T-cell (primary cell): ENCODE measurements at places on chromosomes 4 and X. TPM values are rescaled to one million over a fixed set of nuclear protein-coding genes. Genes with fewer than 3 reads are reported as not detected.
A peak's percentile ranks its signal among the peaks of the same experiment; 100 is the strongest.

GRCh38 chrX:31521941-31522340 lies 450.1 kb upstream of the FTHL17 start:
- no peak overlapping the region for H3K27ac ChIP-seq
- no peaks in the 10 kb centered on the region for H3K4me1 ChIP-seq
- no peaks in the 10 kb centered on the region for H3K27me3 ChIP-seq
- H3K4me3 ChIP-seq, result no peak overlapping the region

The DCAF4L1 gene
- 0.41 TPM for total RNA-seq

The SPANXN3 gene
- not detected for total RNA-seq

DNA sequence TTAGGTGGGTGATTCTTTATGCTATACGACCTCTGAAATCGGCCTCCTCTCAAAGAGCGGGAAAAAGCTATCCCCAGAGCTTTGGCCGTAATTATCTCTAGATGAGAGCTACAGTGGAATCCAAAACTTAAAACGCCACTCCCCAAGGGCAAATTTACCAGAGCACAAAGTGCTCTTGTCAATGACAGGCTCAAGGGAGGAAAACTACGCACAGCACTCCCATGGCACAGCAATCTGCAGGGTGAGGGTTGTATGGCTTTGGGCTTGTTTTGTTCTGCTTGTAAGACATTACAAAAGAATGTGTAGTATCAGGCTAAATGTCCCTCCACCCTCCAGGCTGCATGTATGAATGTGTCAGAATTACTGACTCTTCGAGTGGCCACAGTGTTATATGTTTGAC lies 44.0 kb downstream of the ARHGEF6 start:
- H3K4me3 ChIP-seq, result no peak overlapping the region
- no peaks in the 10 kb centered on the region for H3K36me3 ChIP-seq
- no peak overlapping the region for H3K27ac ChIP-seq
- peaks cover 3% of the 10 kb centered on the region for H3K4me1 ChIP-seq
- DNase-seq, result no peak
- H3K27me3 ChIP-seq, result no peaks in the 10 kb centered on the region

The NLRP2B gene
- not detected for total RNA-seq

- no peak for DNase-seq
- no peaks in the 10 kb centered on the region for H3K4me1 ChIP-seq
- H3K4me3 ChIP-seq, result no peak overlapping the region
- no peak overlapping the region for H3K27ac ChIP-seq
- no peaks in the 10 kb centered on the region for H3K36me3 ChIP-seq
Observed at GRCh38 chr4:80655662-80656061, 320.1 kb downstream of the CFAP299 start.

- DNase-seq, result no peak
- peak overlapping the region; percentile 44 for H3K27ac ChIP-seq
- H3K27me3 ChIP-seq, result no peaks in the 10 kb centered on the region
- peak overlapping the region; percentile 92 for H3K4me3 ChIP-seq
- H3K4me1 ChIP-seq, result peaks cover 3% of the 10 kb centered on the region
- no peaks in the 10 kb centered on the region for H3K36me3 ChIP-seq
Observed at GRCh38 chr4:39528061-39528465, 824 bp upstream of the UGDH start.

GRCh38 chr4:2537011-2537830 lies 774 bp downstream of the FAM193A start:
- peaks cover 36% of the 10 kb centered on the region for H3K4me1 ChIP-seq
- peak; percentile 34 for DNase-seq
- peaks cover 2% of the 10 kb centered on the region for H3K27me3 ChIP-seq
- H3K4me3 ChIP-seq, result peak overlapping the region; percentile 80
- H3K36me3 ChIP-seq, result no peaks in the 10 kb centered on the region

The EVC2 gene
- 1.1 TPM for total RNA-seq

GRCh38 chrX:109707319-109707718 lies 25.7 kb downstream of the ACSL4 start:
- no peak overlapping the region for H3K27ac ChIP-seq
- no peaks in the 10 kb centered on the region for H3K36me3 ChIP-seq
- no peaks in the 10 kb centered on the region for H3K27me3 ChIP-seq
- DNase-seq, result no peak
- no peaks in the 10 kb centered on the region for H3K4me1 ChIP-seq

- no peaks in the 10 kb centered on the region for H3K27me3 ChIP-seq
- no peaks in the 10 kb centered on the region for H3K36me3 ChIP-seq
- no peak overlapping the region for H3K27ac ChIP-seq
Observed at GRCh38 chrX:117839544-117839943, 277.1 kb downstream of the KLHL13 start.

DNA sequence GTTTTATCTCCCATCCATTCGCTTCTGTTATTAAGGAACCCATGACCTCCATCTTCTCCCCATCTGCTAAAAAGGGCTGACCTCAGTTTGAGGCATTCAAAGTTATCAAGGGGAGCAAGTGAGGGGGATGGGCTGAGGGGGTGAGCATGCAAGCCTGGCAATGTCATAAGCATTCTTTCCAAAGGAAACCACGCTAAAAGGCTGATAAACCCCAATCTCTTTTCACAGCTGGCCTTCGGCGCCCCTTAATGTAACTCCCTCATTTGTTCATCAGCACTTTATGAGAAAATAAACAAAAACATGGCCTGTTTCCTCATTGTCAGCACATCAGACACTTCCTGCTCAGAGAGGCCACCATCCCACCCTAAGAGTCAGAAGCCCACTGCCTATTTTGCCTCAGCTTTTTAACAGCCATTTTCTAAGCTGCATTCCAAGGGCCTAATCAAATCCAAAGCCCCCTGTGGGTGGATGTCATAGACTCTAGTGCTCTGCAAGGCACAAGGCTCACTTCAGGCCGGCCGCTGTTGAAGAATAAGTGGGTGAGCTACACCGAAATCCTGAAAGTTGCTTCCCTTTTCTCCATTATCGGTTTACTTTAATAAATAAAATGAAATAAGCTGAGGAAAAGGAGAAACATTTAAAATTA lies 92.0 kb upstream of the SRD5A3 start:
- H3K4me1 ChIP-seq, result no peaks in the 10 kb centered on the region
- no peak for DNase-seq
- no peaks in the 10 kb centered on the region for H3K27me3 ChIP-seq
- no peak overlapping the region for H3K4me3 ChIP-seq

DNA sequence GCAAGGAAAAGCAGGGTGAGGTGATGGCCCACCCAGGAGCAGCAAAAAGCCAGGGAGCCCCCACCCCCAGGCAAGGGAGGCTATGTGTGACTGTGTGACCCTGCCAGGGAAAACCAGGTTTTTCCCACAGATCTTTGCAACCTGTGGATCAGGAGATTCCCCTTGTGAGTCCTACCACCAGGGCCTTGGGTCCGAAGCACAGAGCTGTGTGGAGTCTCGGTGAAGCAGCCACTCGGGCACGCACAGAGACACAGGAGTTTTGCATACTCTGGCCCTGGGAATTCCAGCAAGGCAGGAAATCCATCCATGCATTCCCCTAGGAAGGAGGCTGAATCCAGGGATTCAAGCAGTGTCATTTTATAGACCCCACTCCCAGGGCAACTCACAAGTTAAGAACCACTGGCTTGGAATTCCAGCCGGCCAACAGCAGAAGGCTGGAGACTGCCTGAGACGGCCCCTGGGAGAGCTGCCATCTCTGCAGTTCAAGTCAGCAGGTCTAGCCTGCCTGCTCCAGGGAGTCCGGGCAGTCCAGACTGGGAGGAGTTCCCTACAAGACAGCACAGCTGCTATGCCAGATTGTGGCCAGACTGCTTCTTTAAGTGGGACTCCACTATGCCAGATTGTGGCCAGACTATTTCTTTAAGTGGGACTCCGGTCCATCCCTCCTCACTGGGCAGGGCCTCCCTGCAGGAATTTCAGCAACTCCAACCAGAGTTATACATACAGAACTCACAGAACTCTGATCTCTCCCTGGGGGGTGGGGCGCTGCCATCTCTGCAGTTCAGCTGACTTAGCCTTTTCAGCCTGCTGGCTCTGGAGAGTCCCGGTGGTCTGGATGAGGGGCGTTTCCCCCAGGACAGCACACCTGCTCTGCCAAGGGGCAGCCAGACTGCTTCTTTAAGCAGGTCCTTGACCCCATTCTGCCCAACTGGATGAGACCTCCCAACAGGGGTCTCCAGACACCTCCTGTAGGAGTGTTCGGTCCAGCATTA lies 85.1 kb upstream of the ADAD1 start:
- no peaks in the 10 kb centered on the region for H3K27me3 ChIP-seq
- no peaks in the 10 kb centered on the region for H3K4me1 ChIP-seq
- peaks cover 8% of the 10 kb centered on the region for H3K36me3 ChIP-seq

DNA sequence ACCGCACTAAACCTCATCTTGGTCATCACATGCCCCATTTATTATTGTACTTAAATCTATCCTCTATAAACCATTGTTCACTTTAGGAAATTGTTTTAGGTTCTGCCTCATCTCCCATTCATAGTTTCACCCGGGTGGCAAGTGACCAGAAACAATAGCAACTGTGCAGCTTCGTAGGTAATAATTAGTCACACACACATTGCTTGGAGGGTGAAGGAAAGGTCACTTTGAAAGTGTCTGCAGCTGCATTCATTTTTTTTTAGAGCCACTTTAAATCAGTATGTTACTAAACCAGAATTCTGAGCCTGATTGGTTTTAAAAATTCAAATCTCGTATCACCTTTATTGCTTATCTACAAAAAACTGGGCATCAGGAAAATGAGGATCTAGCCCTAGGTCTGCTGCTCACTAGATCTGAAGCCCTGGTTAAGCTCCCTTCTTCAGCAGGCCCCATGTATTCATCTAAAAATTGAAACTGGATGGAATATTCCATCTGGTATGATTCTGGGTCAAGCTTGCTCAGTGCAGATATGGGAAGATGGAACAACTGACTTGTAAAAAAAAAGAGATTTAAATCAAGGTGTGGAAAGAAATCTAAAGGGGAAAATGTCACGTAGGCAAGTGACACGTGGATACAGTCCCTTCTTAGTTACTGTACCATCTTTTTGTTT lies 62.4 kb downstream of the LIMCH1 start:
- H3K27ac ChIP-seq, result no peak overlapping the region
- H3K4me1 ChIP-seq, result no peaks in the 10 kb centered on the region
- DNase-seq, result no peak
- H3K36me3 ChIP-seq, result no peaks in the 10 kb centered on the region

The SHISA3 gene
- total RNA-seq, result not detected

DNA sequence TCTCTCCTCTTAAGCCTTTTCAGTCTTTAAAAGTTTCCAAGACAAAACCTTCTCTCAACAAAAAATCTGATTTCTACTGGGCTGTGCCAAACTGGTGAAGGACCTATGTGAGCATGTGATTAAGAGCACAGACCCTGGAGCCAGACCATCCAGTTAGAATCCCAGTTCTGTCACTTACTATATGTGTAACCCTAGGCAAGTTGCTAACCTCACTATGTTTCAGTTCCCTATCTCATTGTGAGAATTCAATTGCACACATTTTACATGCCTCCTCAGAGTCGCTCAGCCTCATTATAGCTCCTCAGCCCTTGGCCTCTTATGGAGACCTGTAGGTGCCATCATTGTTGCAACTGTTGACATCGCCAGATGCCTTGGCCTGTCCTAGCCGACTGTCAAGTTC lies 54.1 kb upstream of the VEGFD start:
- no peak overlapping the region for H3K27ac ChIP-seq
- no peak for DNase-seq
- H3K27me3 ChIP-seq, result no peaks in the 10 kb centered on the region
- no peaks in the 10 kb centered on the region for H3K36me3 ChIP-seq
- no peaks in the 10 kb centered on the region for H3K4me1 ChIP-seq

DNA sequence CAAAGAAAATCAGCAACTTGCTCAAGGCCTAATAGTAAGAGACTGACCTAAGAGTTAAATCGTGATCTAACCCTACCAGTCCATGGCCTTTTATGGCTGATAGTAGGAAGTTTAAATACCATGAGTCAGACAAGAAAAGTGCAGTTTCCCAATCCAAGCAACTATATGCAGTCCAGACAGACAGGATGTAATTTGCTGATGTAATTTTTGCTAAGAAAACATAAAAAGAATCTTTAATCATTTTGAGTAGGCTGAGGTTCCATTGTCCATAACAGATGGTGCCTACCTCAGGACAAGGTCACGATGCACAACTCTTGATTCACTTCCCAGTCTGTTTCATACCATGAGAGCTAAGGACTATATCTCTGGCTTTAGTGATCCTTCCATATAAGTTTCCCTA lies 317.5 kb upstream of the GRIA3 start:
- H3K4me3 ChIP-seq, result no peak overlapping the region
- H3K27me3 ChIP-seq, result no peaks in the 10 kb centered on the region
- H3K36me3 ChIP-seq, result no peaks in the 10 kb centered on the region
- H3K27ac ChIP-seq, result no peak overlapping the region
- H3K4me1 ChIP-seq, result no peaks in the 10 kb centered on the region

DNA sequence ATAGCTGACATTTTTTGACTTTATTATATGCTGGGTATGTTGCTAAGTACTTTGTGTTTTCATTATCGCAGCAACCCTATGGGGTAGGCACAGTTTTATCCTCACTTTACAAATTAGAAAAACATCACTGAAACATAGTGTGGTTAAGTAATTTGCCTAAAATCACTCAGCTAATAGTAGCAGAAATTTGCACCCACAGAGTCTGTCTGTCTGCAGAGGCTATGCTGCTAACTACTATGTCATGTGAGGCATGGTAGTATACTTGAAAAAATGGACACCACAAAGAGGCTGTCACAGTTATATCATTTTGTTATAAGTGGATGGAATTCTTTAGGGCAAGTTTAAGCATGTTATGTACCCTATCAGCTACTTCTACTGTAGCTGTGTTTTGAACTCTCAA lies 69.0 kb downstream of the STAG2 start:
- no peak overlapping the region for H3K4me3 ChIP-seq
- H3K27me3 ChIP-seq, result no peaks in the 10 kb centered on the region
- no peak overlapping the region for H3K27ac ChIP-seq
- H3K4me1 ChIP-seq, result no peaks in the 10 kb centered on the region
- no peak for DNase-seq

- H3K27ac ChIP-seq, result peak overlapping the region; percentile 29
- H3K4me3 ChIP-seq, result no peak overlapping the region
- peaks cover 42% of the 10 kb centered on the region for H3K4me1 ChIP-seq
- peak; percentile 35 for DNase-seq
- H3K27me3 ChIP-seq, result peaks cover 23% of the 10 kb centered on the region
- no peaks in the 10 kb centered on the region for H3K36me3 ChIP-seq
Observed at GRCh38 chr4:3305610-3306371, 13.0 kb downstream of the RGS12 start.

- no peak overlapping the region for H3K27ac ChIP-seq
- no peak overlapping the region for H3K4me3 ChIP-seq
- no peaks in the 10 kb centered on the region for H3K36me3 ChIP-seq
- DNase-seq, result no peak
- no peaks in the 10 kb centered on the region for H3K4me1 ChIP-seq
Observed at GRCh38 chrX:116317409-116317808, 119.0 kb upstream of the SLC6A14 start.

The POU4F2 gene
- not detected for total RNA-seq
